ENCODE measurements at places on chromosomes 1 and 21.

GRCh38 chr1:18927654-18928272, 25.4 kb upstream of the ALDH4A1 start:
- no peak for DNase-seq

- DNase-seq, result peak; percentile 63
Observed at GRCh38 chr1:180911640-180912191, 981 bp upstream of the KIAA1614 start.

GRCh38 chr1:112636056-112636455, 16.4 kb downstream of the CAPZA1 start:
- no peak for DNase-seq

DNA sequence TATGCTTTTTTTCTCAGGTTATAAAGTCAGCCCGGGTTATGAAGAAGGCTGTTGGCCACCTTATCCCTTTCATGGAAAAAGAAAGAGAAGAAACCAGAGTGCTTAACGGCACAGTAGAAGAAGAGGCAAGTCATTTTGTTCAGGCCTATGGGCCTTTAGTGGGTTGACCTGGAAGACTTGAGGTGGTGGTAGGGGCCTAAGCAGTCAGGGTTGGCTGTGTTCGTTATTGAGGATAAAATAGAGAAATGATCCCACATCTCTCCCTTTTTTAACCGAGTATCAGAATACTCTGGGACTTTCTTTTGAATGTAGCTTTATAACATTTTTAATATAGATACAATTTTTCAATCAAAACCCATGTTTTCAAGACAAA, 67.1 kb downstream of the MTR start:
- no peak for DNase-seq

GRCh38 chr1:200558866-200559459, 61.6 kb downstream of the KIF14 start:
- peak; percentile 73 for DNase-seq

- peak; percentile 38 for DNase-seq
Observed at GRCh38 chr1:215118081-215118480, 35.5 kb downstream of the KCNK2 start.

GRCh38 chr1:14970799-14971141, 182.8 kb upstream of the TMEM51 start:
- peak; percentile 52 for DNase-seq

DNA sequence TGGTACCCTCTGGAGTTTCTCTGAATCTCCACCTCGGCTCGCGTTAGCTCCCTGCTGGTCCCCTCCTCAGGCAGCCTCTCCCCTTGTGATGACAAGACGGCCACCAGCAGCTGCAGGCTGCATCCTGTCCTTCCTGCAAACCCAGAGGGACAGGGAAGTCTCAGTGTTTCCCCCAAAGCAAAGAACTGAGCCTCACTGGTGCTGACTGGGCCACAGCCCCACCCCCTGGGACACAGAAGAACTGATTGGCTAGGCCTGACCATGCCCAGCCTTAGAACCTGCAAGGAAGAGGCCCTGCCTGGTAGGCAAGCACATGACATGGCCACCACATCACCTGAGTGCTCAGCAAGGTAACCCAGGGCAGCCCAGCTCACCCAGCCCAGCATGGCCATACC, 34.6 kb downstream of the TMEM51 start:
- DNase-seq, result no peak

- no peak for DNase-seq
Observed at GRCh38 chr21:45420061-45421041, 15.4 kb downstream of the COL18A1 start.

DNA sequence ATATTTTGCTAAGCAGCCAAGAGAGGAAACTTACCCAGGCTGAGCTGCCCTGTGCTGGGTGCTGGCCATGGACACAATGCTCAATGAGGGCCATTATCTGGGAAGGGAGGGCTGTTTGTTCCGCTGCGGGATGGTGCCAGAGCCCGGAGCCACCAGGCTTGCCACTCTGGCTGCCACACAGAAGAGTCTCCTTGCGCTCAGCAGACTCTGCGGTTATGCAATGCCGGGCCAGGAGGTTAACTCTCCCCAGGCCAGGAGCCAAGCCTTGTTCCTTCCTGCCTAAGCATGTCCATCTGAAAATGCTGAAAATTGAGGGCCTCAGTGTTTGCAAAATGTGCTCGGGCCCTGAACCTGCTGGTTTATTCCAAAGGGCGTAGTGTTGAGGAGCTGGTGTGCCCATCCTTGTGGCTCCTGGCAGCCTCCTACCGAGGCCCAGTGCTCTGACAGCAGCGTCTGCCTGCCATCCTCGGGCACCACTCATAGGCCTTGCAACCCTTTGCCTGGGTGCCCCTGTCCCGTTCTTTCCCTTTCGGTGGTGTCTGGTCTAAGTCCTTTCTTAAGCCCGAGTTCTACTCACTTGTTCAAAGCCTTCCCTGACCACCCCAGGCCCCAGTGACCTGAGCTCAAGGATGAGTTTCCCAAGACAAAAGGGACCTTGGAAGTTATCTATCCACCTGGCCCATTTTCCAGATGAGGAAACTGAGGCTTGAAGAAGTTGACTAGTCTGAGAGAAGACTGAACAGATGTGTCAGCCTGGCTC, 133.8 kb upstream of the EDN2 start:
- peak; percentile 46 for DNase-seq

GRCh38 chr21:35075546-35075945, 26.4 kb upstream of the RUNX1 start:
- peak; percentile 74 for DNase-seq

DNA sequence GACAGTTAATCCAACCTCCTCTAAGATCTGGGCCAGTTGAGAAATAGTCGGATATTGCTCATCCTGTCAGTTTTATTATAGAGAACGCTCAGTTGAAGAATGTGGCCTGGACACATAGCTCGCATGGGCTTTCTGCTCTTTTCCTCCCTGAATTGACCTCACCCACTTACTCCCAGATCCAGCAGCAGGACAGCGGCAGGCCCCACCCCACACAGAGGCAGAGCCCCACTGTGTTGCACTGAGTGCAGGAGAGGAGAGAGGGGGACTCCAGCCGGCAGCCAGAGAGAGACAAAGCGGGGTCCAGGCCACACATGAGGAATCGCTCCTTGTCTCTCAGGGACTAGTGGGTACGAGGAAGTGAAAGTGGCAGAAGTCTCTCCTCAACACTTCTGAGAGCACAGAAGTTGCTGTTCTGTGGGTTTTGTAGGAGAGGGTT, 78.6 kb downstream of the LAMC1 start:
- DNase-seq, result peak; percentile 30

DNA sequence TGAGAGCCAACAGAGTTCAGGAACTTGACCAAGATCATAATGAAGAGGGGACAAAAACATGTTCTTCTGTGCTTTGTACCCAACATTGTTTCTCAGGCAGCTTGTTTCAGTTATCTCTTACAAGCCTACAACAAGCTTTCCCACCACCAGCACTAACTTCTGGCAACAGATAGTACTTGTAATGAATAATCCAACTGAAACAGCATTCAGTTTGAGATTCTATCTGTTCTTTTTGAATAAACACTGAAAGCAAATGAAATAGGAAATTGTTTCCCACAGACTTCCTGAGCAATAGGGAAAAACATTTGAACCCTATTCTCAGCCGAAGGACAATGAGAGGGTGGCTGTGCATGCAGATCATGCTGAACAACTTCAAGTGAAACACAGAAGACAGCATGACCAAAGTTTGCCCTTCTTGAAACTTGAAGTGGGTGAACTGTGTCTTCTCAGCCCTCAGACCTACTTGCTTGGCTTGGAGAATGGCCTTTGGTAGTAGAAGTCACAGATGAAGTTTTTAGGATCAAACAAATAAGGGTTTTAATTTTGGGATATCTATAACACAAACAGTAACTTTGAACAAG, 11.2 kb upstream of the HOOK1 start:
- DNase-seq, result no peak

DNA sequence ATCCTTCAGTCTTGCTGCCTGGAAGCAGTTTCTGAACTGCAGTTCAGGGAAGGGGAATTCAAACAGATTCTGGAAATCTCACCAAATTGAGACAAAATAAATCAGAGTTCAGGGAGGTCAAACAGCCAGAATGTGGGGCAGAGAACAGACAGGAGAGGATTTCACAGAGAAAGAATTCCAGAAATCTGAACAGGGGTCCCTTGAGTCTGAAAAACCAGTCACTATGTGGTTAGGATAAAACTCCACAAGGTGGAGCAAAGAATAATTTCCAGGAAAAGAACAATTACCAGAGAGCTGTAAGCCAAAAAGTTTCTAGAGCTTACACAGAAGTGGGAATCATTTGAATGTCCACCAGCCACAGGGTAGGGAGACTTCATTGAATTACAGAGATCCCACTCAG, 84.7 kb downstream of the URB2 start:
- DNase-seq, result peak; percentile 13

DNA sequence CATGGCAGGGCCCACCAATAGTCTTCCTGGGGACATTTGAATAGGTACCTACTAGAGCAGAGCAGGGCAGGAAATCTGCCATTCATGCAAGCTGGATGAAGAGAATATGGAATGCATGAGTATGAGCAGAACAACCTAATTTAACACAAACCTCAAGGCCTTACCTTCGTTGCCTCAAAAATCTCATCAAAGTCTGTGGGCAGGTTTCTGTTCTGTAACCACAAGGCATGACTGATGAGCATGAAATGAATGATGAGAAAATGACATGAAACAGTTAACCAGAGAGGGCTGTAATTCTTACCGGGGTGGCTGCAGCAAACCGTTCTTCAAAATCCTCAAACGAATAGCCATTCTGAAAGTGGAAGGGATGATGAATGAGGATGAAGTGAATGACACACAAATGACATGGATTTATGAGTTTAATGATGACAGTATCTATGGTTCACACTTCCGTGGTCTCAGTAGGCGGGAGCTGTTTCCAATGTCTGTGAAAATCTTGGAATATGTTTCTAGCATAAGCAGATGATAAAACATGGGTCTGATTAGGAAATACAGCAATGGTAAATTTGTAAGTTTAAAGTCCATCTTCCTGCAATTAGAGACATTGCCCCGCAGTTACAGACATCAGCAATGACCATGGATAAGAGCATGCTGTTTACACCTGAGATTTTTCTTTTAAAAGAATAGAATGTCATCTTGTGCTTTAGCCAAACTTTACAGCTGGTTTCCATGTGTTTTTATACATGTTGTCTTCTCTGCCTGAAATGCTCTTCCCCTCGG, 67.6 kb upstream of the C8B start:
- DNase-seq, result no peak

- no peak for DNase-seq
Observed at GRCh38 chr1:174569240-174569639, 121.5 kb downstream of the GPR52 start.

- peak; percentile 75 for DNase-seq
Observed at GRCh38 chr1:172429331-172430127, 9.0 kb downstream of the C1orf105 start.

DNA sequence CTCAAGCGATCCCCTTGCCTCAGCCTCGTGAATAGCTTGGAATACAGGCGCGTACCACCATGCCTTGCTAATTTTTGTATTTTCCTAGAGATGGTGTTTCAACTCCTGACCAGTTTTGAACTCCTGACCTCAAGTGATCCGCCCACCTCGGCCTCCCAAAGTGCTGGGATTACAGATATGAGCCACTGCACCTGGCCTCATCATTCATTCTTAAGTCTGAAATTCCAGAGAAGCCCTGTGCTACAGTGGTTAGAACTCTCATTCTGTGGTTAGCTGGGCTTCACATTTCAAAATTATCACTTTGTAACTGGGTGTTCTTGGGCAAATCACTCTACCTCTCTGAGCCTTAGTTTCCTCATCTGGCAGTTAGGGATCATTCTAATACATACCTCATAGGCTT, 86.1 kb upstream of the POU3F1 start:
- no peak for DNase-seq

GRCh38 chr1:183724350-183725042, 71.4 kb upstream of the APOBEC4 start:
- DNase-seq, result no peak

GRCh38 chr1:172969611-172970010, 81.1 kb downstream of the TNFSF18 start:
- DNase-seq, result peak; percentile 72

GRCh38 chr1:106889583-106889982, 166.9 kb upstream of the PRMT6 start:
- no peak for DNase-seq

DNA sequence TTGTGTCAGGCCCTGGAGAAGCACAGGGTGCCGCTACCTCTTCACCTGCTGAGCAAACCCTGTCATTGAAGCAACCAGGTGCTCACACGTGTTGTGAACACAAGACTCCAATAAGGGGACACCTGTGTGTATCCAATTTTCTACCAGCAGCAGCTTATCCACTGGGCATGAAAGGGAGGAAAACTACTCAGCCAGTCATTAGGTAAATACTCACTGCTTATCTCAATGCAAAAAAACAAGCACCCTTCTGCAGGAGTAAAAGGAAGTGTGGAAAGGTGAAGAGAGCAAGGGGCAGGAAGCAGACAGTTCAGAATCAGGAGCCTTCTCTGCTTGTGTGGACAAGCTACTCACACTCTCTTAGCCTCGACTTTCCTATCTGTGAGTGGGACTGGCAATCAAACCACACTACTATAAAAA, 148.9 kb downstream of the ETS2 start:
- DNase-seq, result no peak

DNA sequence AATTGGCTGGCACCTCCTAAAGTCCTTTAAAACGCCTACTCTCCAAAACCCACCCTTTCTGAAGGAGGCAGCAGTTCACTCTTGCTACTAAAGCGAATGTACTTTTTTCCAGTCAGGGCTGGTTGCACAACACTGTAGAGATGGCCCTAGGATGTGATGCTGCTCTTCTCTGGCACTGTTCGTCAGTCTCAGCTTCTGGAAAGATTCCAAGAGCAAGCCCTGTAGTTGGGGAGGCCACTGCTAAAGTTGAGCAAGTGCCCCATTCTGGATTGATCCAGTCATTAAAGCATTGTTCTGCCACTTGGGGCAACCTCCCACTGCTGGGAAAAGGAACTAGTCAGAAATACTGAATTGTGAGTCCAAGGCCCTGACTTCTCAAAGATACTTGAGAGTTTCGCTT, 28.5 kb upstream of the KCNQ4 start:
- DNase-seq, result no peak

- peak; percentile 68 for DNase-seq
Observed at GRCh38 chr1:235831148-235831547, 35.6 kb downstream of the LYST start.

GRCh38 chr1:25657883-25658760, 41.5 kb downstream of the MAN1C1 start:
- no peak for DNase-seq

GRCh38 chr1:202230061-202230938, 36.7 kb downstream of the LGR6 start:
- no peak for DNase-seq

DNA sequence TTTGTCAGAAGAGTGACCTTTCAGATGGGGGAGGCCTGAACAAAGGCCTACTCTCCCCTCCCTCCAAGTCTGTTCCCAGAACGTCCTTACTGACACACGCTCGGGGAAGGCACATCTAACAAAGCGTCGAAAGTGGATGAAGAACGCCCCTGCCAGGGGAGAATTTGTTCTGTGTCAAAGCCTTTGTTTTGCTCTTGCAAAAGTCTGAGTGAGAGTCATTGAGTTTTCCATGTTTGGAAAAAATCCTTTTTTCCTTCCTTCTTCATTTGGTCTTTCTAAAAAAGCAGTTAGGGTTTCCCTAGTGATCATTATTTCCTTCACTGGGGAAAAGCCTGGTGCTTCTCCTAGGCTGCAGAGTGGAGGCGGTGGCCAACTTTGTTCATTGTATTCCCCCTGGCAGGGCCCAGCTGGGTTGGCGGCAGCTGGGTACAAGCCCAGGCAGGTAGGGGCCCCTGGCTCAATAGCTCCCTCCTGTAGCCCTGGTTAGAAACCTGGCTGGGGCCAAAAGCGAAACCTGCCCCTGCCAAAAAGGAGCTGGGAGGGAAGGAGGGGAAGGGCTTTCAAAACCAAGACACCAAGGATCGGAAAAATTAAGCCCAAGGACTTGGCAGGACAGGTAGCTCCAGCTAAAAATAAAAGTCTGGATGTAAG, 81.1 kb downstream of the ITPKB start:
- DNase-seq, result no peak

All from GM23248 (cell line).